Right lobe of liver (tissue), 6 donors: ENCODE measurements at places on chromosomes 3 and 15.
A peak's percentile ranks its signal among the peaks of the same experiment; 100 is the strongest.

DNA sequence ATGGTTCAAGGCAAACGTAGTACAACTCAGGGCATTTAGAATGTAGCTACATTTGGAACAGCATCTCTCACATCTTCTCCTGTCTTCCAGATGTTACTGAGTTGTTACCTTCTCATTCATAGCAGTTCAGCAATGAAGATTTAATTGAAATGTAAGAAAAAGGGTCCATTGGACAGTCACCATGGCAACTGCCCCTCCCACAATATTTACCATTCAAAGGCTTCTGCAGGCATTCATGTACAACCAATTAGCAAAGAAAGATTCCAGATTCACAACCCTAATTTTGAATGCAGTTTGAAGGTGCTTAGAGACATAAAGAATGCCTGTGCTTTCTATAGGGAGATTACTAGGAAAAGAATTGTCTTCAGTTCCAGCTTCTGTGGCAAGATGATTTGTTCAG lies 22.2 kb downstream of the SCN11A start:
- DNase-seq: no peak

GRCh38 chr3:28286595-28286994 lies 45.2 kb downstream of the CMC1 start:
- no peak for DNase-seq

GRCh38 chr3:53384465-53385423 lies 37.4 kb upstream of the DCP1A start:
- DNase-seq: no peak

GRCh38 chr3:188001093-188001492 lies 152.9 kb upstream of the LPP start:
- no peak for DNase-seq

DNA sequence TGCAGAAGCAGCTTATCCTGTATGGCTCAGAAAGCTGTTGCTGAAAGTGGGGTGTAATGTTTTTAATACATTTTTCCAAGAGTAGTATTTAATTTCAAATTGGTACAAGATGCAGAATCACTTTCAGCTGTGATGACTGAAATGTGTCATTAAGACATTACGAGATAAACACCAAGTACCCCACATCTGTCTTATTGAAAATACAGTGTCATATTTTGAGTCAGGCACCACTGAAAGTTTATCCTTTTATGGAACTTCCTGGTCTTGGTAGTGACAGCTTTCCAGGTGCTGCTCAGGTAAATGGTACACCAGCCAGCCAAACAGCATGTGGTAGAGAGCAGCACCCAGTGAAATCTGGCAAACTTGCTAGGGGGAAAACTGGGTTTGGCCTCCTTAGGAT lies 16.9 kb downstream of the ASTE1 start:
- no peak for DNase-seq

DNA sequence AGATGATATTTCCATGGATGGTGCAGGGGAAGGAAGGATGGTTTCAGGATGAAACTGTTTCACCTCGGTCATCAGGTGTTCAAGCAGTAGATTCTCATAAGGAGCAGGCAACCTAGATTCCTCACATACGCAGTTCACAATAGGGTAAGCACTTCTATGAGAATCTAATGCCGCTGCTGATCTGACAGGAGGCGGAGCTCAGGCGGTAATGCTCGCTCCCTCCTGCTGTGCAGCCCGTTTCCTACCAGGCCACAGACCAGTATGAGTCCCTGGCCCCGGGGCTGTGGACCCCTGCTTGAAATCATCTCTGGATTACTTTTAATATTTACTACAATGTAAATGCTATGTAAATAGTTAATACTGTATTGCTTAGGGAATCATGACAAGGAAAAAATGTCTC lies 241.8 kb downstream of the ROBO2 start:
- DNase-seq: no peak

DNA sequence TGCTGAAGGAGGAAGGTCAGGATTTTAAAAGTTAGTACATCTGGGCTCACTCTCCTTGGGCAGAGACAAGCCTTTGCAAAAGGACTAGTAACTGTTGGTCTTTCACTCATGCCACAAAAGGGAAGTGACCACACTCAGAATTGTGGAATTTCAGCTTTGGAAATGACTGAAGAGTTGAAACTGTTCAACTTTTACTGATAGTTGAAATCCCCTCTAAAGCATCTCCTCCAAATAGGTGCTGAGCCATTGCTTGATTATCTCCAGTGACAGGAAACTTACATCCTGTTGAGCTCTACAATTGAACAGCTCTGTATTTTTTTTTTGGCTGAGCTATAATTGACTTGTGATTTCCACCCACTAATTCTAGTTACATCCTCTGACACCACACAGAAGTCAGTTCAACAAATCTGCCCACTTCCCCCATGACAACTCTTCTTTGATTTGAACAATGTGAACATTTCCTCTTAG lies 254.8 kb upstream of the TPRG1 start:
- no peak for DNase-seq

GRCh38 chr3:143081365-143081764 lies 38.2 kb upstream of the CHST2 start:
- no peak for DNase-seq

DNA sequence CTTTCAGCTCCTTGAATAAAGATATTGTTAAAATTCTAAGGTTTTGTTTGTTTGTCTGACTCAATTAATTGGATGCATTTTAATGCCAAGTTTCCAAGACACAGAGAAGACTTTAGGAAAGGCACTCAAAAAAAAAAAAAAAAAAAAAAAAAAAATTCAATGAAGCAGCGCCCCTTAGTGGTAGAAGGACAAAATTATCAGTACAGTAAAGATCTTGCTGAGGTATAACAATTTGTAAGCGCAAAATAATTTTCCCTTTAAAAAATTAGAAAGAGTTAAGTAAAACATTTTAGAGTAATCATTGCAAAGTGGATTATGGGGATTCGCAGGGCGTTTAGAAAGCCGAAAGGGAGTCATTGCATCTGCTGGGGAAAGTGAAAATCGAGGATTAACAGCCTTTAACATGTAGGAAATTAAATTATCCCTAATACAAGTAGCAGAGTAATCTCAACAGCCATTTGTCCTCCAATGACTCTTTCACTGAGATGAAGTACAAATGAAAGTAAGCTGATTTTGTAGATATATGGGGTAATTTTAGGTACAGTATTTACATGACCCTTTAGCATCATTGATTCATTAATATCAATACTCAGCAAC lies 5.8 kb upstream of the DIS3L start:
- DNase-seq: no peak

GRCh38 chr15:90871139-90871715 lies 2.8 kb downstream of the FURIN start:
- DNase-seq: no peak

GRCh38 chr15:57149196-57149595 lies 227.1 kb upstream of the CGNL1 start:
- no peak for DNase-seq

DNA sequence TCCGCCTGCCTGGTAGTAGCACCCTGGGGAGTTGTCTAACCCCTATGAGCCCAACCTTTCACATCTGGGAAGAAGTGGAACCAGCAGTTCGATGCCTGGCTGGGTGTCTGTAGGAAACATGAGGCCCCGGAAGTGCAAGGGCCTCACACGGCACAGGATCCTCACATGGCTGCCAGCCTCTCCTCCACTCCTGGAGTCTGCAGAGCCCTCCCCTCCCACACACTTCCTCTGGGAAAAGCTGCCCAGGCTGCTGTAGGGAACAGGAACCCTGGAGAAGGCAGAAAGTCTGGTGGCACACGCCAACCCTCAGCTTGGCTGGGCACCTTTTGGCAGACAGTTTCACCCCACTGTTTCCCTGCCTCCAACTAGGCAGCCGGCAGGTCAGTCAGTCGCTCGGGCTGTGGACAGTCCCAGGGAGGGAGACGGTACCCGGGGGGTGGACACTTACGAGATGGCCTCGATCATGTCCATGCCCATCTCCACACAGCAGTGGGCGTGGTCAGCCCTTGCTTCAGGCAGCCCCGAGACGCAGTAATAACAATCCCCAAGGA lies 118.4 kb downstream of the ADCY5 start:
- peak; percentile 50 for DNase-seq

DNA sequence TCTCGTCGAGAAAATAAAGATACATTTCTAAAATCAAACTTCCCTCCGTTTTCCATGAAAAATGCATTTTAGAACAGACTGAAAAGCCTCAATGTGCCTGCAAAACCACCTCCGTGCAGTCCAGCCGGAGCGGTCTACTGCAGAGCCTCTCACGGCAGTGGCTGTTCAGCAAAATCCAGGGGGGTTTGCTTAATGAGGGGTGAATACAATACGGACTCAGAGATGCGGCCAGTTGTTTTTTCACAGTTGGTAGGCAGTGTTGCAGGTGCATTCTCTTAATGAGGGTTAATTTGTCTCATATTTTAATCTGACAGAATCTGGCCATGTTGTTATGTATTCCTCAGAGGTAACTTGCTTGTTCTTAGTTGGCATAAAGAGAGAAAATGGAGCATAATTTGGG lies 223.0 kb downstream of the EBLN2 start:
- DNase-seq: no peak
